Dermis microvascular lymphatic vessel endothelial cell (primary cell): ENCODE measurements at places on chromosomes 5 and 9. TPM values are rescaled to one million over a fixed set of nuclear protein-coding genes. Genes with fewer than 3 reads are reported as not detected.

The HCN1 gene
- total RNA-seq, result not detected in 2 replicates

GRCh38 chr9:68653141-68653595 is 51.9 kb upstream of the PIP5K1B start:
- DNase-seq, result no peak

GRCh38 chr9:132982458-132982857 is 4.0 kb downstream of the GFI1B start:
- DNase-seq, result no peak

- DNase-seq, result peak; percentile 26
Measured at GRCh38 chr5:72379936-72380335, 59.8 kb downstream of the PTCD2 start.

The PPP3R2 gene
- not detected in 2 replicates for total RNA-seq

GRCh38 chr9:13845460-13845859 is 468.5 kb downstream of the NFIB start:
- DNase-seq, result peak; percentile 15

The NANS gene
- total RNA-seq, result 72.8 and 77.8 TPM in 2 replicates

- DNase-seq, result no peak
Measured at GRCh38 chr5:101174981-101175380, 271.9 kb upstream of the ST8SIA4 start.

- no peak for DNase-seq
Measured at GRCh38 chr5:115165790-115166189, 3.9 kb downstream of the TRIM36 start.

DNA sequence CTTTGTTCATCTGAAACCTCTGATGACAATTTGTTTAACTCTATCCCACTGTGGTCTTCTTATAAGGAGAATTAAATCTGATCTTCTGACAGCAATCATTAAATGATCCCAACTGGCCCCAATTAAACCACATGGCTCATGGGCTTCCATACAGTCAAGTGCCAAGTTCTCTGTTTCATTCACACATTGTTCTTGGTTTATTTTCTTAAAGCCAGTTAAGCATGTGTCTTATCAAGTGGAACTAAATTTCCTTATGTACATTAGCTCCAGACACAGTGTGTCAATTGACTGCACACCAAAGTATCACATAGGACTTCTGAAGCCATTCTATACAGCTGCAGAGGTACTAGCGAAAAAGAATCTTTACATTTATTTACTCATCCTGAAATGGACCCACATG is 51.2 kb downstream of the MEF2C start:
- DNase-seq, result no peak

- DNase-seq, result no peak
Measured at GRCh38 chr5:129099184-129099569, 4.6 kb downstream of the ISOC1 start.

GRCh38 chr9:131889437-131890251 is 149.8 kb upstream of the RAPGEF1 start:
- DNase-seq, result no peak

GRCh38 chr5:153672347-153673090 is 182.0 kb downstream of the GRIA1 start:
- no peak for DNase-seq

DNA sequence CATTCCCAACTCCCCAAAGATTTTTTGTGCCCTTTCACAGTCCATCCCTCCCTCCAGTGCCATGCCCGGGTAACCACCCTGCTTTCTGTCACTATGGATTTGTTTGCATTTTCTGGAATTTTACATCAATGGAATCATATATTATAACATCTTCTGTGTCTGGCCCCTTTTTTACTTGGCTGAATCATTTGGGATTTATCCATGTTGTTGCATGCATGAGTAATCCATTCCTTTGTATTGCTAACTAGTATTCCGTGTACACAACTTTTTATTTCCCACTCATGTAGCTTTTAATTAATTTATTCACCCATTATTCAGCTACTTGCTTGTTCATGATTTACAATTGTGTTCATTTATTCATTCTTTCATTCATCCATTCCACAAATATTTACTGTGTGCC is 94.1 kb downstream of the FGF18 start:
- DNase-seq, result no peak

GRCh38 chr5:27473307-27474046 is 435.1 kb upstream of the CDH9 start:
- no peak for DNase-seq

DNA sequence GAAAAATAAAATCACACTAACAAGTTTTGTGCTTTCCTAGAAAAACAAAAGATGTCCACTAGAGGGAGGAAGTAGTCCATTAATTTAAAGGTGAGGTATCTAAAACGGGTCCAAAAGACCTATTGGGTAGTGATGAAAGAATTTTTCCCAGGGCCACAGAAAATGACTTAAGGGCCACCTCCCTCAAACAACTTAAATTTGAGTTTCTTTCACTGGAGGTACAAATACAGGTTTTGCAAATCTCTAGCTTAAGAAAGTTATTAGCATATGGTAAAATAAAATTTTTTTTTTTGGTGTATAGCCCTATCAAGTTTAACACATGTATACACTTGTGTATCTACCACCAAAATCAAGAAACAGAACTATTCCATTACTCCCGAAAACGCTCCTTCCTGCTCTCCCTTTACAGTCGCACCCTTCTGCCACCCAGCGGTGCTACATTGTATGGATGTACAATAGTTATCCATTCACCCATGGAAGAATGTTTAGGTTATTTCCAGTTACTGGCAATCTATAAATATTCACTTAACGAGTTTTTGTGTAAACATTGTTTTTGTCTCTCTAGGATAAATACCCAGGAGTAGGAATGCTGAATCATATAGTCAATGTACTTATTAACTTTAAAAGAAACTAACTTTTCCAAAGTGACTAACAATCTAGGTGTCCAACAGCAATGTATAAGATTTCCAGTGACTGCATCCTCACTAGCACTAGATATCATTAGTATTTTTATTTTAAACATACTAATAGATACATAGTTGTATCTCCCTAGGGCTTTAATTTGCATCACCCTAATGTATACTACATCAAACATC is 21.9 kb downstream of the DEPDC1B start:
- DNase-seq, result peak; percentile 55

GRCh38 chr9:106575823-106576222 is 287.1 kb upstream of the ZNF462 start:
- DNase-seq, result no peak

The DMRT3 gene
- not detected in 2 replicates for total RNA-seq

DNA sequence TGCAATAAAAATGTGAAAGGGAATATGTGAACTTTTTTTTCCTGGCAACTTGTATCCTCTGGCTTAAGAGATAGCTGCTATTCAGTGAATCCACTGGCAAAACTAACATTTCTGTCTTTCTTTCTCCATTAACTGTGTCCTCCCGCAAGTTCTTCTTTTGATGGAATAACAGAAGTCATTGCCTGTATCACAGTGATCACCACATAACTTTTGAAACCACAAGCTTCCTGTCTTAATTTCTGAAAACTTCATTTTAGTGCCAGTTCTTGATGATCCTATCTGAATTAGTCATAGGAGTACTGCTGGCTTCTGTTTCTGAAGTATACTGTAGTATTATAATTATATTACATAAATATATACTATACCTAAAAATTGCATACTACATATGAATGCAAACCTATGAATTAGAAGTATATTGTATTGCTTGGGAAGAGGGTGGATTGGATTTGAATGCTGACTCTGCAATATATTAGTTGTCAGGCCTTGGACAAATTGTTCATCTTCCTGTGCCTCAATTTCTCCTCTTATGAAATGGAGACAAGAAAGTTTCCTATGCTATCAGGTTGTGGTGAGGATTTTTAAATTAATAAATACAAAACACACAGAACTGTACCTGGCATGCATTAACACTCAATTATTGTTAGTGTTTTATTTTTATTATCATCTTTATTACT is 441.6 kb downstream of the CETN3 start:
- DNase-seq, result no peak

The LCN1 gene
- total RNA-seq, result not detected in 2 replicates

DNA sequence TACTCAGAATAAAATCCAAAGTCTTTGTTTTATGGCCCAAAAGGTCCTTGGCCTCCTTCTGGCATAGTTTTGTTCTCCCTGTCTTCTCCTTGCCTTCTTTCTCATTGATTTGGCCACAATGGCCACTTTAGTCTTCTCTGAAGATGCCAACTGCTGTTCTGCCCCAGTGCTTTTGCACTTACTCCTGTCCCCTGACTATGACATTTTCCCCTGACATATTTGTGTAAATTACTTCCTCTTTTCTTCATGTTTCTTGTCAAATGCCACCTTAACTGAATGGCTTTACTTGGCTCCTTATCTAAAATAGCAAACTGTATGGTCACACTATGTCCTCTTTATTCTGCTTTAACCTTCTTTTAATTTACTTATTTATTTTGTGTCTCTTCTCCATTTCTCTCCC is 484.7 kb upstream of the ARRDC3 start:
- DNase-seq, result no peak

DNA sequence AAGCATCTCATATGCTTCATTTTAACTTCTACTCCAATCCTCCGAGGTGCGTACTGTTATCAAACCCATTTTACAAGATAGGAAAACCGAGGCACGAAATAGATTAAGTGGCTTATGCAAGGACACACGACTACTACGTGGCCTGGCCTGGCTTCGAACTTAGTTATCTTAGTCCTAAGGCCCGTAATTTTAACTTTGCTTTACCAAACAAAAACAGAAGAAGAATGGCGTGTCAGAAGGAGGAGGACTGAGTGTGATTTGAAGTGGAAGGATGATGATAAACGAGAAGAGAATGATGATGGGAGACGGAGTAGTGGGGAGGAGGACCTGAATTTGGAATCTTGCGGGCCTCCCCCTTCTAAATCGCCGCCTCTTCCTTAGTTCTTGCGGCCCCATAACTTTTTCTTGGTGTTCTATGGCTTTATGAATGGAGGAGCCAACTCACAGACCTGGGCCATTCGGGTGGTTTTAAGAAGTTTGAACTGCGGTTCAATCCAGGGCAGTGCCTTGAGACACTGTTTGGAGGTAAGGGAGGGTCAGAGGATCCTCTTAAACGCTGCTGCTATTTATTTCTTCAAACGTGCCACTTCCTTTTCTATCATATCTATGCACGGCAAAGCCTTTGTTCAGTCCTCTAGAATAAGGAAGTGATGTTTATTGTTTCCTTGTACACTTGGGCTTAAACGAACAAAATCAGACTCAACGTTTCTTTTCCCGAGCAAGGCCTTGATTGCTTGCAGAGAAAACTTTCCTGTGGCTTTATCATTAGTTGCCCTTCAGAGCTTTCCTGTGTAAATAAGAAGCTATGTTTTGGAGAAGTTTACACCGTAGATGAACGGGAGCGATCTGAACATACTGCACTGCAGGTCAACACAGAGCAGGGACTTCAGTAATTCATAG is 795 bp downstream of the CNOT8 start:
- DNase-seq, result peak; percentile 19
